ENCODE measurements at places on chromosomes 1 and 21.

- peak; percentile 28 for DNase-seq
These were observed 400.0 kb upstream of the PKN2 start for GRCh38 chr1:88284066-88284465.

DNA sequence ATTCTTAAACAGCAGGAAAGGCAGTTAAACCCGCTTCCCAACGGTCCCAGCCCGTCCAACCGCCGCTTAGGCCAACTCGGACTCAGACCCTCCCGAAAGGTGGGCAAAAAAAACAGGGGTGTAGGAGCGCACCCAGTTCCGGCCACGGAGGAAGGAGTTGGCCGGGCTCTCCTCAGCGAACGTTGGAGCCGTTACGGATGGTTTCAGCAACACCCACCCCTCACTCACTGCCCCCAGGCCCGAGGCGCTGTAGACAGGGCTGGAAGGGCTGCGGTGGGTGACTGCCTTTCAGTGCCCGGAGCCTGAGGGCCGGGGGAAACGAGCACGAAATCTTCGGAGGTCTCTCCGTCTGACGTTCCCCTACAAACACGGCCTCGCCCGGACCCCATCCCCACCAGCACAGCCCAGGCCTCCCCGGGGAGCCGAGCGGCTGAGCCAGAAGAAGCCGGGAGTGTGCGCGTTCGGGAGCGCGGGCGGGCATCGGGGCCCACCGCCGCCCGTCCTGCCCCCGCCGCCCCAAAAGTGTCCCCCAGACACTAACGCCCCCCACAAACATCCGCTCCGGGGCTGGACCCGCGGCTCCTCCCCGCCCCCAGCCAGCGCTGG is 1.3 kb downstream of the KDM5B start:
- DNase-seq, result no peak

DNA sequence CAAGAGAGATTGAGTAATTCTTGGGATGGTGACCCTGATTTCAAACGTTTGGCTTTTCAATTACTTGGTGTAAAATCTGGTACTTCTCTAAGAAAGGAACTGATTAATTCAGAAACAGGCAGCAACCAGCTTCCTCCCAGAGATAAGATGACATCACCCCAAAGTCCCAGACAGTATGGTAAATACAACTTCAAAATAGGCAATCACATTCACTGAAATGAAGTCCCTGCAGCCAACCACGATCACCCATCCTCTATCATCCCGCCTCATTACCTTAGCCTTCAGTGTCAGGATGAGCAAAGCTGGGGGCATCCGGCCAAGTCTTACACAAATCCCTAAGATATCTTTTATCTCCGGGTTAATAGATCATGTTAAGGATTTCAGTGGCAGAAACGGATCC is 26.4 kb upstream of the RUNX1 start:
- peak; percentile 69 for DNase-seq

DNA sequence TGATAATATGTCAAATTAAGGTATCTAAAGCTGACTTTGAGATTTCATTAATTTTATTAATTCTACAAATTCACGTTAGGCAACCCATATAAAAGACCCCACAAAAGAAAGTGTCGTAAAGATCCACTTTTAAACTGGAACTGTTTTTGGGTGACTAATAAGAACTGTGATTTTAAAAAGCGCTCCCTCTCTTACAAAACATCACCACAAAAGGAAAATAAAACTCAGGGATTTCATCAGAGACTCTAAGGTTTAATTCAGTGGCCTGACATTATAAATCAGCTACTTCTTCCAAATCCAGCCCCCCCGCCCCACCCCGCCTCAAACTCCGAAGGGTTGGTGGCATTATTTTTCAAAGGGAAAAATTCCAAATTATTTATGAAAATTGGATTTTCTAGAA is 2.7 kb downstream of the COL24A1 start:
- DNase-seq, result no peak

GRCh38 chr1:159009704-159010361 is at the start of gene IFI16:
Gene IFI16 (plus strand): TSS chr1:159009907. CDS start chr1:159014681, 4,774 bp downstream.
- DNase-seq, result peak; percentile 96

All from fibroblast of skin of back (primary cell).